ENCODE measurements at places on chromosomes 1 and 21.
A peak's percentile ranks its signal among the peaks of the same experiment; 100 is the strongest.

GRCh38 chr1:228842094-228842775 lies 107.0 kb downstream of the RHOU start:
- DNase-seq = peak; percentile 83

DNA sequence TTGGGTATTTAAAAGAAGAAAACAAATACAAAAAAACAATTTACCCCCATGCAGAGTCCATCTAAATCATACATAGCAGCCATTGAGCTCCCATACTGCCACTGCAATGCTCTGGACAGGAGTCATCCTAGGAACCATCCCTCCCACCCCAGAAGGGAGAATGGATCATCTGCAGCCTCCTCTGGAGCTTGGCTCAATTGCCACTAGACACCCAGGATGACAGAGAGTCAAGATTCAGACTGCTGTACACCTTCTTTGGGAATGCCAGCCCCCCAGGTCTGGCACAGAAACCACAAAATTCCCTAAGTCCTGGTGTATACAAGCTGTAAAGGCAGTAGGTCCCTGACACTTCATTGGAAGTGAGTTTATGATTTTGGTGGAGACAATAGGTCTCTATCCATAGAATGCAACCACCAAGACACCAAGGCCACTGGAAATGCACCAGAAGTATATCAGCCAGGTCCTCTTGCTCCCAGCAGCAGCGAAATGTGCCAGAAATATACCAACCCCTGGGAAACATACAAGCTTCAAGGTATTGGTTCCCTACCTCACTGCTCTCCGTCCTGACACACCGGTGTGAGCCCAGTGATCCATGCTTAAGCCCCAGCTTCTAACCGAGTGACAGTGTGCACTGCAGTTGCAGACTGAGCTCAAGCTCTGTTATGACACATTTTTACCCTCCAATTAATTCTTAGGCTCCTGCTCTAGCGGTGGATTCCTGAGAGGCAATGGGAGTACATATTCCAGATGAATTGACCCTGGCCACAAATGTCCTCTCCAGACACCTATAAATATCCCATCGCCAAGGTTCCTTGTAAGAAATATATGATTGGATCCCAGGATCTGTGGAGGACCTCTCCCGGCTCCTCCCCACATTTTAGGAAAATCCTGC lies 4.4 kb downstream of the TAL1 start:
- DNase-seq = no peak

DNA sequence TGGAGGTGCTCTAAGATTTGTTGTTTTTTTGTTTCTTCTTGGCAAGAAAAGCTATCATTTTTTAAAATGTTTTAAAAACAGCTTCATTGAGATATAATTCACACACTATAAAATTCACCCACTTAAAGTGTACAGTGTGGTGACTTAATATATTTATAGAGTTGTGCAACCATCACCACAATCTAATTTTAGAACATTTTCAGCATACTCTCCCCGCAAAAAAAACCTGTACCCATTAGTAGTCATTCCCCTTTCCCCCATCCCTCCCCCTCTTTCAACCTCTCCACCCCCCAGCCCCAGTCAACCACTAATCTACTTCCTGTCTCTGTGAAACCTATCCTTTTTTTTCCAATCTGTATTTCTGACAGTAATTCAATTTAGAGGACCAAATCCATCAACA lies 30.6 kb downstream of the ZC3H11B start:
- DNase-seq = peak; percentile 48

- peak; percentile 5 for DNase-seq
Measured at GRCh38 chr1:69919129-69919921, 286.1 kb downstream of the LRRC40 start.

DNA sequence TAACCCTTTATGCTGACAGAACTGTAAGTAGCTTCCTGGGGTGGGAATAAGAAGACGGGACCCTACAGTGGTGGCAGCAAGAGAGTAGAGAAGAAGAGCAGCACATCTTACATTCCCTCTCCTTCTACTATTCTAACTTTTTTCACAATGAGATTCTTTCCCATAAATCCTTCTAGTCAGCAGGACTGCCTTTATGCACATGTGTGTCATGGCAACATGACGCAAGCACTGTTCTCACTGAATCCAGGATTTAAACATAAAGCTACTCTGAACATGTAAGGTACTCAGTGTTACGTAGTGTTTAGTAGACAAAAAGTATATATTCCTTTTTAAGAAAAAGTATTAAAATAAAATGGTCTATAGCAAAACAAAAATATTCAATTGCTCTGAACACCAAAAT lies 309.7 kb upstream of the LYPLAL1 start:
- no peak for DNase-seq

- no peak for DNase-seq
Measured at GRCh38 chr1:15950302-15950701, 25.6 kb downstream of the ZBTB17 start.

DNA sequence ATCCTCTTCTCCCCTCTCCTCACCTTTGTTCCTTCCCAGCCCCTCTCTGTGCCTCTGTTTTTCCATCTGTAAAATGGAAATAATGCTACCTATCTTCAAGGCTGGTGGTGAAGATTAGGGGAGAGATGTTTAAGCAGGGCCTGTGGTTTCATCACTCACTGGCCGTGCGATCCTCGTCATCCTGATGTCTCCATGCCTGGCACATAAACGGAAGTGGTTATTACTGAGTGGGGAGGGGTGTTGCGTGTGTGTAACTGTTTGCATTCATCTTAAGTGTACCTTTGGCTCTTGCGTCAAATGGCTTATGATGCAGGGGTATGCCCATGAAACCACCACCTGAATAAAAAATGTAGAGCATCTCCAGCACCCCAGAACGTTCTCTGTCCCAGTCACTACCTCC lies 17.2 kb upstream of the C1QA start:
- DNase-seq = peak; percentile 51

DNA sequence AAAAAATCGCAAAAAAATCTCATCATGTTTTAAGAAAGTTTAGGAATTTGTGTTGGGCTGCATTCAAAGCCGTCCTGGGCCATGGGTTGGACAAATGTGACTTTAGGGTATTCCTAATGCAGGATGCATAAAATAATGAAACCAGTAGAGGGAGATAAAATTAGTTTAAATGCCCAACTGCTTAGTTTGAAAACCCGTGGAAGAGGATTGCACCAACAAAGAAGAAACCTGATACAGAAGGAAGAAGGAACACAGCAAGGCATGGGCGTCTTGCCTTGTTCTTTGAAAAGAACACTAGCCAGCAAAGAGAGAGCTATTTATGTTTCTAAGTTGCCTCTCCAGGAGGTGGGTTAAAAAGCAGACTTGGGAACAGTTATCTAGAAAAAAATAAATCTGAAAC lies 37.9 kb downstream of the WDR3 start:
- DNase-seq = peak; percentile 6

DNA sequence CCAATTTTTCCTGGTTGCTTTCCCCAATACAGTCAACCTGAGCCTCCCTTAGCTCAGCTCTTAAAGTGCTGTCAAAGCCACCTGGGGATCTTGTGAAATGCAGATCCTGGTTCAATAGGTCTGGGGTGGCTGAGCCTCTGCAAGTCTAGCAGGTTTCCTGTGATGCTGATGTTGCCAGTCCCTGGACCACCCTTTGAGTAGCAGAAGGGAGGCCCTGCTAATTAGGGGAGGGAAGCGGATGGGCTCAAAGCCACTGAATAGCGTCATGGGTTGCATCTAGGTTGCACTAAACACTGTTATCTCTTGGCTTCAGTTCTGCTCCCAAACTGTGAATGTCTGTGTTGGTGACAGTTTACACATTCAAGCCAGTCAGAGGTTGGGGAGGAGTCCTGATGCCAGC lies 127.2 kb downstream of the KAZN start:
- DNase-seq = no peak

- DNase-seq = peak; percentile 83
Measured at GRCh38 chr1:170623171-170623570, 40.8 kb upstream of the PRRX1 start.

DNA sequence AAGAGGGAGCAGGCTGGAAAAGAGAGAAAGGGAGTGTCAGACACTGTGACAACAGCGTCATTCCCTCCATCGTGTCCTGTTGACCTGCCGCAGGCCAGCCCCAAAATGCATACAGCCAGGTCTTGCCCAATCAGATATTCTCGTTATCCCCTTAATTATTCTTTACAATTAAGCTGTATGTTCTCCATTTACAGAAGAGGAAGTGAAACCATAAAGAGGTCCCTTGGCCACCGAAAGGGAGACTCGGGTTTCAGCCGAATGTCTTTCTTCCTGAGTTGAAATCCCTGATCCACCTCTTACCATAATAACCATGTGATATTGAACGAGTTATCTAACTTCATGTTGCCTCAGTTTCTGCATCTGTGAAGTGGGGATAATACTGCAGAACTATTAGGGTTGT lies 70.5 kb downstream of the IGSF21 start:
- no peak for DNase-seq

DNA sequence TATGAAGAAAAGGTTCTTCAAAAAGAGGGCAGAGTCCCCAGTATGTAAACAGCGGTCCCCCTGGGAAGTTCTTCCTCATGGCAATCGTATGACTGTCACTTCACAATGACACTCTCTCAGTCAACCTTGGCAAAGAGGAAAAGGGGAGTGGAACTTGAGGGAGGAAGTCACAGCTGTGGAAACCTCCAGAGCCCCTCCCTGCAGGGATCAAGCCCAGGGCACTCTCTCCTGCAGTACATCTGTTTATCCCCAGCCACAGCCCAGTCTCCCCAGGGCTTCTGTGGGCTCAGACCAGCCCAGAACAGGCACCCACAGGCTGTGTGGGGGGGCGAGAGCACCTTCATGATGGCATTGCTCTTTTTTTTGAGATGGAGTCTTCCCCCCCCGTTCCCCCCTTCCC lies 2.0 kb downstream of the ATP13A2 start:
- DNase-seq = no peak

GRCh38 chr1:90045853-90046563 lies 51.1 kb downstream of the ZNF326 start:
- peak; percentile 41 for DNase-seq

DNA sequence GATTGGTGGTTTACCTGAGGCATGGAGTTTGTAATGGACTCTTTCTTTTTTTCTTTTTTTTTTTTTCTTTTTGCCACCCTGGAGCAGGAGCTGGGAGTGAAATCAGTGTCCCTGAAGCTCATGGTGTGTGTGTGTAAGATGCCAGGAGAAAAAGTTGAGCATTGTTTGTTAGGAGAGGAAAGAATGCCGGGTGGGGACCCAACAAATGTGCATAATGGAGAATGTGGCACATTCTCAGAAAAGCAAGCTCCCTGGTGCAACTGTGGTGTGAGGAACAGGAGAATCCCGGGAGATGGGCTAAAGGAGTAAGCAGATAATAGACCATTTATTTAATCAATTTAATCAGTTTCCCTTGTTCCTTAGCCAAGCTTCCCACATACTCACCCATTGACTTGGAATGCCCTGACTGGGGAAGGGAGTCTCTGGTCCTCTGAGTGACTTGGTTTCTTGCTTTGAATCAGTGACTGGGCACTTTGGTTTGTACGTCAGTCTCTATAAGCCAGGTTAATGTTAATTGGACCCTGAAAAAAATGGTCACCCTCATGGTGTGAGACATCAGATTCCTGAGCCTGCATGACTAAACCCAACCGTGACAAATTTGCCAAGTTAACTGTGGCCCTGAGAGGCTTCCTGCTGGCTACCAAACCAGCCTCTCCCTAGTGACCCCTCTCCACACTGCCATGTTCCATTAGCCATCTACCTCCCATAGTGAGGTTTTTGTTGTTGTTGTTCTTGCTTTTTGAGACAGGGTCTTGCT lies 43.9 kb upstream of the ITPKB start:
- DNase-seq = peak; percentile 65

GRCh38 chr1:246226041-246226440 lies 281.0 kb downstream of the SMYD3 start:
- no peak for DNase-seq

DNA sequence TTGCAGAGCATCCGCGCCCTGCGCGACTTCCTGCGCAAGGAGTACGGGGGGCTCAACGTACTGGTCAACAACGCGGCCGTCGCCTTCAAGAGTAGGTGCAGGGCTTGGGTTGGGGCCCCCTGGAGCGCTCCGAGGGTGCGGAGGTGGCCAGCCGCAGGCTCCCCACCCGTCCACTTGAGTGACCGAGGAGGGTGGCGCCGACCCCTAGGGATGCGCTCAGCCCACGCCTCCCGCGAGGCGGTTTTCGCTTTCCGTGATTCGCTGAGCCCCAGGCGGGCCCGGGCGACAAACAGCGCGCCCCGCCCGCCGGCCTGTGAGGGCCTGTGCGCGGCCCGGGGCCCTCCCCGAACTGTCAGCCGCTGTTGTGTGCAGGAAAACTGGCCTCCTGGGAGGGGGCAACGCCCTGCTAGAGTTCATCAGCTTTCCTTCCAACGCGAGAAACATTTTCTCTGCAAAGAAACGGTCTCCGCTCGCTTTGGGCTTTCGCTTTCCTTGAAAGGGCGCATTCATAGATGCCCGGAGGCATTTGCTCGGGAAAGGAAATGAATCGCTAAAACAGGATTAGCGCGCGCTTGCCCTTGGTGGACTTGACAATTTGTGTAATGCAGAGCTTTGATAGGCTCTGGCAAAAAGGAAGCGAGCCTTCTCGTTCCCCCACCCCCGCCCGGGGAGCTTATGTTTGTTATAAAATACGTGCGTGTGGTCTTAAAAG lies 668 bp downstream of the CBR3 start:
- peak; percentile 89 for DNase-seq

DNA sequence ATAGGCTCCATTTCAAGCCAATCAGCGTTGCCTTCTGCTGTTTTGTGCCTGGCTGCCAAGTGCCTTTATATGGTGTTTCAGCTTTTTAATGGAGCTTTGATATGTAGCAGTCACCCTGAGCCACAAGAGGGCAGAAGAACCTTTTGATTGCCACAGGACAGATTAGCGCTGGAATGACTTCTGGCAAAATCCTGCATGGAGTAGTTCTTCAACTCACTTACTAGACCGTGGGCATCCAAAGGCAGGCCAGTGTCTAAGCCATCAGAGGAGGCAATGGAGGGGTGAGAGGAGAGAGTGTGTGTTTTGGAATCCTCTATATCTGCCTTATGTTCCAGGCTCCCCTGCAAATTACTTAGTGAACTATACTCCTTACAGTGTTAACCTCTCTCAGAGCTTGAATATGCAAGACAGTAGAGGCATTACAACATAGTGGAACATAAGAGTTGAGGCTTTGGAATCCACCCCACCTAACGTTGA lies 56.2 kb downstream of the ST3GAL3 start:
- peak; percentile 84 for DNase-seq

- DNase-seq = no peak
Measured at GRCh38 chr1:30511563-30511962, 211.8 kb downstream of the MATN1 start.

DNA sequence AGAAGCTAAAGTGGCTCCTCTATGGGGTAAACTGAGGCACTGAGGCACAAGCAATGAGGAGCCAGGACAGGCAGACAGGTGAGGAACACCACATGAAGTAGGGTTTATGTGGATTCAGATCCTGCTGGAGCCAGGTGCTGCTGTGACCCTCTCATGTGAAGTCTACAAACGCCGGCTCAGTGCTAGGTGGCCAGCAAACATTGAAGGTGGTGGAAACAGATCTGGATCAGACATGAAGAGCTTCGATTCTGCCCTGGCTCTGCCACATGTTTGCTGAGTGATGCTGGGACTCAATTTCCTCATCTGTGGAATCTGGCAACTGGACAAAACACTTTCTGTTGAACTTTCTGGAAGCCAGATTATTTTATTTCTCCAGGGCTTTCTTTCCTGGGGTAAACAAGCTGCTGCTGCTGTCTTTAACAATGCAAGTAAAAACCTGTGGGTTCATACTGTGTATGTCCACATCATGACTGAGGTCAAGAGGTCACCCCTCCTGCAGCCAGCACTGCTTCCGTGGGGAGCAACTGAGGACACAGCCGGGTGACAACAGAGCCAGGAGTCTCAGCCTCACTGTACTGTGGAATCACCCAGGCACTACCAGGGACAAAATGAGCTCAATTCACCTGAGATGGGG lies 33.3 kb downstream of the HMGB4 start:
- DNase-seq = no peak
